Gastrocnemius medialis (tissue), 4 donors: ENCODE measurements at places on chromosomes 12 and 14. TPM values are rescaled to one million over a fixed set of nuclear protein-coding genes. Genes with fewer than 3 reads are reported as not detected.
A peak's percentile ranks its signal among the peaks of the same experiment; 100 is the strongest.

- DNase-seq, result no peak
Measured at GRCh38 chr12:51122844-51123243, 39.4 kb upstream of the CSRNP2 start.

DNA sequence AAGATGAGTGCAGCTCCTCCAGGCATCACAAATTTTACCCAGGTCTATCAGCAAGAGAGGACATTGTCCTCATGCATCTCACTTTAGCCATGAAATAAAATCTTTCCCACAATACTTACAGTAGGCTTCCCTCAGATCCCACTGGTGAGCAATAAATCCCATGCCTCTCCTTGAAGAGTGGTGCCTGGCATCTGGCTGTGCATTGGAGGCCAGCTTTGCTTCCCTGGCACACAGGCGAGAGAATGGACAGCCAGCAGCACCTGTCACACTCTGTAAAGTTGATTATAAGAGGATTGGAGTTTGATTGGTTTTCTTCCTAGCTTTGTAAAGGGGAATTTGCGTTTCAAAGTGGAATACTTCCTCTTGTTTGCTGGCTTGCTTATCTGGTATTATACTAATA lies 1153.9 kb downstream of the AACS start:
- DNase-seq, result no peak

DNA sequence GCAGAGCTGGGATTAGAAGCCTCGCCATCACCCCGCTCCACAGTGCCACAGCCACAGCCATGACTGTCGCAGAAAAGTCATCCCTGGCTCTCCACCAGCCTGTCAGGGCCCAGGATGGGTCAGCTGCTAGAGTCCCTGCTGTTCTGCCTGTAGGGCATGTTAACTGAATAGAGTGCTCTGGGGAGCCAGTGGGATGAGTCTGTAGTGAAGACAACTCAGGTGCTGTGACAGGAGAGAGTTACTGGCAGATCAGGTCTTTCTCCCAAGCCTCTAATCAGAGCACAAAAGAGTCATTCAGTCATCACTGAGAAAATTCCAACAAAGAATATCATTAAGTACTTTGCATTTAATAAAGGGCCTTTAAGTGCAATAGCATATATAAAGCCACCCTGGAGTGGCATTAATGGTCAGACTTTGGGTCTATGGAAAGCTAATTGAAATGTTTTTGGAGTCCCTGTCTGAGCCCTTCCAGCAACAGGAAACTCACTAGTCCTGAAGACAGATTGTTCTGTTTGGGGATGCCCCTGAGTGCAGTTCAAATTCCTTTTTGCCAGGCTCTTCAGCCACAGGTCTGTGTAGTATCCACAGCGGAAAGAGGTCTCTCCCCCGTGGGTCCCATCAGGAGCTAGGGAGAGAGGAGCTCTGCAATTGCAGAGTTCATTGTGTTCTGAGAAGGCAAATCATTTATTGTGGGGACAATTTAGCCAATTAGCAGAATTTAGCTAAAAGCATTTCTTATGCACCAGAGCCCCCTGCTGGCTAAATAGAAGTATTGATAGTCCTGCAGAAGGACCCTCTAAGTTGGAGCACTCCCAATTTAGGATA lies 45.2 kb upstream of the C14orf132 start:
- no peak for DNase-seq

DNA sequence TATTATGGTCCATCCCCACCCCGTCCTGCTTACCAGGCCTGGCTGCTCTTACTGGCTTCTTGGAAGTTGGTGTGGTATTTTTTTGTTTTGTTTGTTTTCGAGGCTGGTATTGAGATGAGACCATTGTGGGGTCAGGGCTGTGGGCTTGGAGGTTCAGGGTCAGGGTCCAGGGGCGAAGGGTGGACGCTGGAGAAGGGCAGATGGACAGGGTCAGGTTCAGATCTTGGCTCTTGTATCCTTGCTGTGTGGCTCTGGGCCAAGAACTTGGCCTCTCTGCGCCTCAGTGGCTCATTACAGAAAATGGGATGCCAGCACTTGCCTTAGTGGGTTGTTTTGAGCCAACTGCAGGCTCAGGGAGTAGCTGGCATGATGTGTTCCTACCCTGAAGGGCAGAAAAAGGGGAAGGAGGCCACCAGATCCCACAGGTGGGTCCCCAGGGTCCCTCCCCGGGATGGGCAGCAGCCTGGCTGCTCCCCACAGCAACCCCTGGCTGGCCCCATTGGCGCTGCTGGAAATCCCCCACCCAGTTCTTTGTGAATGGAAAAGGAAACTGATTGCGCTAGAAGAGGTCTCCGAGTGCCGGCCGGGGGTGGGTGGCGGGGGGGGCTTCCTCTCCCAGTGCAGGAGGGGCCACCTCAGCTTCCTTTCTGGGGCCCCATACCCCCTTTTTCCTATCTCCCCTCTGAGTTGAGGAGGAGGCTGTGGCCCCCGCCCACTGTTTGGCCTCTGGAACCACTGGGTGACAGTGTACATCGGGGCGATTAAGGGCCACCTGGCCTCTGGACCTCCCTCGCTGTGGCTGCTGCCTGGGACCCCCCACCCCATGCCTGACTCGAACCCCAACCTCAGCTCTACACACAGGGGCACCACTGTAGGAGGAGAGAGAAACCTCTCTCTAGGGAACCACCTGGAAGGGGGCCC lies 25.0 kb downstream of the SH2B3 start:
- no peak for DNase-seq

GRCh38 chr12:122932207-122932606 lies 34.1 kb downstream of the ABCB9 start:
- DNase-seq, result no peak

DNA sequence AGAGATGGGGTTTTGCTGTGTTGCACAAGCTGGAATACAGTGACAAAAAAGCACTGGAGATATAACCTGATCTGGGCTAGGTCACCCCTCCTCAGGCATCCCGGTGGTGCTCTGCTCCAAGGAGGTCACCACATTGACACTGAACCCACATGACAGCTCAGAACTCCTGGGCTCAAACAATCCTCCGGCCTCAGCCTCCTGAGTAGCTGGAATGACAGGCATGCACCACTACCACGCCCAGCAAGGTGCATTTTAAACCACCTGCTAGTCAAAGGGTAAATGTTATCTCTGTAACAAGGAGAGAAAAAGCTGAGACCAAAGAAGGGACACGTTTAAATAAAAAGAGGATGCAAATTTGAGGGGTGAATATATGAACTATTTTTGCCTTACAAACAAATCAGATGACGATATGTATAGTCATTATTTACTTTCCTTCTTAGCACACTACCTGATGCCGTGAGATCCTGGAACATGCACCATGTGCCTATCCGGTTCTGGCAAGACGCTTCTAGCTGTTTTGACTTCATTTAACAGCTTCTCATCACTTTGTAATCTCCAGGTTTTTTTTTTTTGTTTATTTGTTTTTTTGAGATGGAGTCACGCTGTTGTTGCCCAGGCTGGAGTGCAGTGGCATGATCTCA lies 135.1 kb downstream of the PPM1H start:
- no peak for DNase-seq

DNA sequence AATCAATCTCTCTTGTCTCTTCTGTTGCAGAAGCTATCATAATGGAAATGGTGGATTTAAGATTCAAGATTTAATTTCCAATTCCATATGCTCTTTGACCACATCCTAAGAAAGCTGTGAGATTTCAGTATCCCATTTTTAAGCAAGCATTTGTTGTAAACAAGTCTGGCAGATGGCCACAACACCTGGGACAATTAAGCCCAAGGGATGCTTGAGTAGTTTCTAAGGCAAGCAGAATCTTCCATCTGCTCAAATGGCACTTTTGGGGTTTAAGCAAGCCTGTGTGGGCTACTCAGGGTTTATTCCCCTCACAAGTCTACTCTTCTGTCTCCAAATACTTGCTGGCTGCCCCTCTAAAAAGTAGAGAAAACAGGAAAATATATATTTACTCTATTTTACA lies 304.7 kb upstream of the SYT1 start:
- no peak for DNase-seq

- DNase-seq, result no peak
Measured at GRCh38 chr14:36019126-36019525, 157.4 kb downstream of the PTCSC3 start.

DNA sequence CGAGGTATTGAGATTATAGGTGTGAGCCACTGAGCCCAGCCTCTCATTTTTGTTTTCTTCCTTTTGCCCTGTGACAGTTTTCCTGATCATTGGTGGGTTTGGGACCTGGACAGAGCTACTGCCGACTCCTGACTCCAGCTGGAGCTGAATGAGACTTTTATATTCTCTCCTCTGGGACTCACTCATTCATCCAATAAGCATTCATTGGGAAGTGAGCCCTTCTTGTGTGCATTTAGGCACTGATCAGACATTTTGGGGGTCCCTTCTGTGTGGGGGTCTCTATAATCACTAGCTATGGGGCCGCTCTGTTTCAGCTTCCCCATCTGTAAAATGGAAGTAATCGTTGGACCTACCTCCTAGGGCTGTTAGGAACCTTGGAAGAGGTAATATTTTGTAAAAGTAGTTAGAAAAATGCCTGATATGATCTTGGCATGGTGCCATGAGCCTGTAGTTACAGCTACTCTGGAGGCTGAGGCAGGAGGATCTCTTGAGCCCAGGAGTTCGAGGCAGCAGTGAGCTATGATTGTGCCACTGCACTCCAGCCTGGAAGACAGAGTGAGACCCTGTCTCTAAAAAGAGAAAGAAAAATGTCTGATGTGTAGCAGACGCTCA lies 7.2 kb downstream of the SH2B3 start:
- no peak for DNase-seq

- DNase-seq, result no peak
Measured at GRCh38 chr12:3920351-3921150, 47.4 kb upstream of the PARP11 start.

DNA sequence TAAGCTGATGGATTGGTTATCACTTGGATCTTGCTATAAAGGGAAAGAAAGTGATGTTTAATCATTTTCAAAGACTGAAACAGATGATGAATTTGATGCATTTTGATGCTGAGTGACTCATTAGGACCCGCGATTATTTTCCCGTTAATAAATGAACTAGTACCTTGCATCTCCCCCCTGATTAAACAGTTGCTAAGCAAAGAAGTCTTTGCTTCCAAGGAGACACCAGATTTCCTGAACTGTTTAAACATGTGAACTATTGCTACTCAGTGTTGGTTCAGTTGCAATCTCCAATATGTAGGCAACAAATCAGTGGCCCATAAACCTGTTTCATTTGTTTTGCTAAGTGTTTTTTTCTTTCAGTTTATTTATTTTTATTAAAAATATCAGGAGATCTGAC lies 375.2 kb downstream of the AACS start:
- no peak for DNase-seq

DNA sequence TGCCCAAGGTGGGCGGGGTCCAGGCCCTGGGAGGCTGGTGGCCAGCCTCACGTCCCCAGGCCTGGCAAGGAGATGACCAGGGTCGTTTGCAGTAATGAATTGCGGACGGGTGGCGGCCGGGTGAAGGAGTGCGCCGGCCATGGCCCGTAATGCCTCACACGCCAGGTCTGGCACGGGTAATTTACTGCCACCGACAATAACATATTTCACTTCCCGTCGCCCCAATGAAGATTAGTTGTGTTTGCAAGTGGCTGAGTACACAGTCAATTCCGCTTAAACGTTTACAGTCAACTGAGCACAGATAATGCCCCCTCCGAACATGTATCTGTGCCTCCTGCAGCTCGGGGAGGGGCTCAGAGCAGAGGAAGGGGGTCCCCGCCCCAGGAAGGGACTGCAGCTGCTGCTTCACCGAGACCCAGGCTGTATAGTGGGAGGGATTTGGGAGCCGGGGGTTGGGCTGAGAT lies 48.3 kb downstream of the MVK start:
- DNase-seq, result no peak

- no peak for DNase-seq
Measured at GRCh38 chr12:3173008-3173553, 95.9 kb downstream of the TSPAN9 start.

DNA sequence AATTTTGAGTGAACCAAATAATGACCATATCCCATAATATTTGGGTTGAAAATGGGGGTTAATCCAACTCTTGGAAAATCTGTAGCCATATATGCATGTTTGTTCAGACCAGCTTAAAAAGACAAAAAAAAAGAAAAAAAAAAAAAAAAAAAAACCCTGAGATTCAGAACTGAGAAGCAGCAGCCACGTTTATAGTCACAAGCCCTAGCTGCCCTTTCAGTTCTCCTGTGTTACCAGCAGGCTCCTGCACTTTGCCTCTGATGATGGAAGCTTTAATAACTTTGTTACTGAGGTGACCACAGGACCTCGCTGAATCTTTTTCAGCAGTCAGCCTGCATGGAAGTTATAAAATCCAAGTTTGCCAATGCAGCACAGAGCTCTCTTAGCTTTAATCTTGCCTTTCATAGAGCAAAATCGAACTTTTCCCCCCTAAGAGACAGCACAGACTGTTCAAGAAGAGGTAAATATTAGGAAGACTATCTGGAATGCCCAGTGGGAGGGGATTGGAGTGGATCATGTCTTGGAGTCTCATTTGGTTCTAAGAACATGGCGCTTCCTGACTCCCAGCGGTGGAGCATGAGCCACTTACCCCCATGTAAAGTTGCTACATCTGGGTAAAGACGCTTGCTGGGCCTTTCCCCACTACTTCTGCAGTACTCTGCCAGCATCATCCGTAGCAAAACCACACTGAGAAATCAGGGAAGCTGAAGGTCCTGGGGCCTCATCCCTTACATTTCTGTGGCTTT lies 20.6 kb downstream of the GNG2 start:
- peak; percentile 17 for DNase-seq

- DNase-seq, result no peak
Measured at GRCh38 chr14:32597771-32598170, 268.7 kb downstream of the AKAP6 start.

GRCh38 chr14:104582662-104583061 lies 3.1 kb downstream of the C14orf180 start:
- peak; percentile 59 for DNase-seq

DNA sequence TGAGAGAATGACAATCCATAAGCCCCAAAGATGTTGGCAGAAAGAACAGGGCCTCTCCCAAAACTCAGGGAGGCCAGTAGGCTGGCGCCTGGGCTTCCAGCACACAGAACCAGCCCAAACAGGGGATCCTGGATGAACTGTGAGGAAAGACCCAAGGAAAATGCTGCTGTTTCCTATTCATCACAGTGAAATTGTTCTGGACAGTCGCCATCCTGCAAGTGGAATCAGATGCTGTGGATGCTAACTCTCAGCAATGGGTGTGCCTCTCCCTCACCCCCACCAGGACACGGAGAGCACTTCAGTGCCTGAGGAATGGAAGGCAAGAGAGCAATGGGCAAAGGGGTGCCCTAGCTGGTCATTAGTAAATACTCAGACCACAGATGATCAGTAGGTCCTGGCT lies 80.8 kb downstream of the ANO2 start:
- DNase-seq, result no peak

AQP5 gene
- not detected for total RNA-seq

CHPT1 gene
- 36.9 TPM for total RNA-seq

ZNF891 gene
- total RNA-seq, result 0.55 TPM

EFS gene
- total RNA-seq, result 1.3 TPM

TRMT5 gene
- total RNA-seq, result 5.9 TPM

COX8C gene
- total RNA-seq, result not detected

CPNE6 gene
- not detected for total RNA-seq

GPR162 gene
- total RNA-seq, result 0.16 TPM

RILPL1 gene
- total RNA-seq, result 35.6 TPM
